ENCODE measurements at places on chromosomes 2 and 18.

GRCh38 chr2:82730811-82731210, 1728.3 kb downstream of the SUCLG1 start:
- DNase-seq, result no peak

DNA sequence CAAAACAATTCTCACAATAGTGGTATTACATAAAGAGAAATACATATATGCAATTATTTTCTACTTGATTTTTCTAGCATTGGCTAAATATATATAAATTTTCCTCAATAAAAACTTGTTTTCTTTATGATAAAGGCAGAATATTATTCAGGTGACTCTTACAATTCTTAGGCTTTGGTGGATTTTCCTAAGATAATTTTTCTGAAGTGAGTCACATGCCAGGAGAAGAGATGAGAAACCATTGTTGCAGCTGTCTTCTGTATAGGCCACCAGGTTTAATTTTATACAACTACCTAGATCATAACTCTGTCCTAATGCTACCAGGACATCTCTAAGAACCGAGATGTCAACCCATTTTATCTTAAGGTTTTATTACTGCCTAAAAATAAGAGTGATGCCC, 552.4 kb upstream of the CDH2 start:
- no peak for DNase-seq

- no peak for DNase-seq
Measured at GRCh38 chr18:51229328-51229727, 31.8 kb upstream of the MEX3C start.

DNA sequence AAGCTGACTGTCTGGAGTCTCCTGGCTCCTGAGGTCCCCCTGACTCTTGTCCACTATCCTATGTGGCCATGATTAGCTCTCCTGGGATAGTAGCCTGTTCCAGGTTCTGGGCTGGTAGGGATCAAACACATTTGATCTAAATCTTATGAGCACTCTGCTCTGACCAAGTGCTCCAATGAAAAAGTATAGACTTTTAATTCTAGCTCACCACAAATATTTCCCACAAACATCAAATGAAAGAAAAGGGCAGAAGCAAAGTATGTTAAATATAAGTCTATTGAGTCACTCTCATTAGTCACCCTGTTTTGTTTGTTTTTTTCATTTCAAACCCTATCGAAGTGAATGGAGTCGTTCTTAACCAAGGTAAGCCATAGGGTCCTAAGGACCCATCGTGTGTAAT, 39.7 kb upstream of the NEDD4L start:
- no peak for DNase-seq

DNA sequence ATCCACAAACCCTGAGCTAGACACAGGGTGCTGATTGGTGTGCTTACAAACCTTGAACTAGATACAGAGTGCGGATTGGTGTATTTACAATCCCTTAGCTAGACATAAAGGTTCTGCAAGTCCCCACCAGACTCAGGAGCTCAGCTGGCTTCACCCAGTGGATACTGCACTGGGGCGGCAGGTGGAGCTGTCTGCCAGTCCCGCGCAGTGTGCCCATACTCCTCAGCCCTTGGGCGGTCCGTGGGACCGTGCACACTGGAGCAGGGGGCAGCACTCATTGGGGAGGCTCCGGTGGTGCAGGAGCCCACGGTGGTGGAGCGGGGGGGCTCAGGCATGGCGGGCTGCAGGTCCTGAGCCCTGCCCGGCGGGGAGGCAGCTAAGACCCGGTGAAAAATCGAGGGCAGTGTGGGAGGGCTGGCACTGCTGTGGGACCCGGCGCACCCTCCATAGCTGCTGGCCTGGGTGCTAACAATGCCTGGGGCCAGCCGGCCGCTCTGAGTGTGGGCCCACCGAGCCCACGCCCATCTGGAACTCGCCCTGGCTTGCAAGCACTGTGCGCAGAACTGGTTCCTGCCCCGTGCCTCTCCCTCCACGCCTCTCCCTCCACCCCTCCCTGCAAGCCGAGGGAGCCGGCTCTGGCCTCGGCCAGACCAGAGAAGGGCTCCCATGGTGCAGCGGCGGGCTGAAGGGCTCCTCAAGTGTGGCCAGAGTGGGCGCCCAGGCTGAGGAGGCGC, 75.6 kb downstream of the MOB4 start:
- DNase-seq, result no peak

GRCh38 chr2:215489288-215489848, 53.5 kb upstream of the FN1 start:
- no peak for DNase-seq

- no peak for DNase-seq
Measured at GRCh38 chr2:144078802-144079724, 440.9 kb downstream of the ZEB2 start.

DNA sequence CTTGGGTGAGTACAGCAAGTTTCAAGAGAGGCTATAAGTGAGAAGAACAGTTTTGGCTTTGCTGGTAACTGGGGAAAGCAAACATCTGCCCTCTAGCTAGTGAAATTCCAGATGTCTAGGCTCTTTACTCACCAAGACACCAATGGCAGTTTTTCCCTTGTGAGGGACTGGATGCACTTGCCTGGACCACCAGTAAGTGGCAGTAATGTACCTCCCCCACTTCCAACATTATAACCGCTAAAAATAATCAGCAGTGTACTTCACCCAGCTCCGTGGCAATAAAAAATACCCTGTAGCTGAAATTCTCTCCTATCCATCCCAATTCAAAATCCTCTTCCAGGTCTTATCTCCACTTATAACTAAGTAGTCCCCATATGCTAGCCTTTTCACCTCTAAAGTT, 383.9 kb downstream of the ARHGAP15 start:
- DNase-seq, result no peak

GRCh38 chr2:25851740-25852503, 26.4 kb downstream of the ASXL2 start:
- no peak for DNase-seq

DNA sequence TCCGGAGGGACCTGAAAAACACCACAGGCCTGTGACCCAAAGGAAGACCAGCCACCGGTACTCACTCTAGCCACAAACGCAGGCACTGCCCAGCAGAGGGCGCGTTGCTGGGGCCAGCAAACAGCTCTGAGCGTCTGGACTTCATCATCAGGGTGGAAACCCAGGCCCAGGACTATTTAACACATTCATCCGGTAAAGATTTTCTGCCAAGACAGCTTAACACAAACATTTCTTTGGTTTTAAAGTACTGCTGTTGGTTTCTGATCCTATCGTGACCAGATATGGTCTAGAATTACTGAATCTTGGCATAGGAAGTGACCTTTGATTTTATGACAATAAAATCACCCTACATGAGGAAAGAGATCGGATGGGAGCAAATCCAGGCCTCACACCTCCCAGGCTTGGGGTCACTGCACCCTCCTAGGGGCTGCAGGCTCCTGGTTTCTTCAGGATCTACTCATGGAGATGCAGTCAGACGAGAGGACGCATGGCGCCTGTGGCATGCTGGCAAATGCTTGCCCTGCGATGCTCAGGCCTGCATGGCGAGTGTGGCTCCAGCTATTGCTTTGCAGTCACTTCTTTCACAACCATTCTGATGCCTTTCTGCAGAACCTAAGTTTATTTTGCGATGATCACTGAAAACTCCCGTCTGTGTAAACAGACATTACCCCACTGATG, 130.4 kb downstream of the COL4A4 start:
- no peak for DNase-seq

- DNase-seq, result no peak
Measured at GRCh38 chr2:109079590-109079989, 49.4 kb upstream of the SH3RF3 start.

DNA sequence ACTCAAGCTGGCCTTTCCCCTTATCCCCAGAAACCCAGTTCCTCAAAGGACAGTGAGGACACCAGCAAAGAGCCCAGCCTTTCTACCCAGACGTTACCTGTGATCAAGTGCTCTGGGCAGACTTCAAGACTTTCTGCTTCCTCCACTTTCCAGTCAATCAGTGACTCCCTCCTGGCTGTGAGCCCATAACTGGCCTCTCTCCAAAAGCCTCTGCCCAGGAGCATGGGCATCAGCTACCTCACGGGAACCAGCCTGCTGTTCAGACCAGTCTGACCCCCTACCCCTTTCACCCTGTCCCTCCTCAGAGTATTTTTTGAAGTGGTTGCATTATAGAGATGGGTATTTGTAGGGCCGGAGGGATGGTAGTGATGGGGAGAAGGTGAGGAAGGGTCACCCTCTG, 27.7 kb upstream of the CYP27A1 start:
- no peak for DNase-seq
